Glutamatergic neuron (in vitro differentiated cells): ENCODE measurements at places on chromosomes 12 and 14. TPM values are rescaled to one million over a fixed set of nuclear protein-coding genes. Genes with fewer than 3 reads are reported as not detected.

KRT8 gene
- total RNA-seq, result 14.0 TPM

DNA sequence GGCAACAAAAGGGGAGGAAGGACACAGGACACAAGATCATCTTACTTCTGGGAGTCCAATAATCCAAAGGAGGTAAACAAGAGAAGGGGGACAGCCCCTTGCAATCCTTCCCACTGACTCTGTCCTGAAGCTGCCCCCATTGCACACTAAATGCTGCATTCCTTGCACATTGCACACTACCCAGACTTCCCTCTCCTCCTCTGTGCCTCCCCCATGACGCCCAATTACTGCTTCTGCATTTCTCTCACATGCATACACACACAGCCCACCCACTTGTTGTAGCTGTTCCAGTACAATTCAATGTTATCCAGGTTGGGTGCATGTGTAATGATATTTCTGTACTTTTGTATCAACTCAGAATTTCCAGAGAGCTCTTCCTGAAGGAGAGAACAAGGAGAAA, 5.5 kb downstream of the NDRG2 start:
- H3K27me3 ChIP-seq, result peaks cover 2% of the 10 kb centered on the region
- H3K4me1 ChIP-seq, result peaks cover 4% of the 10 kb centered on the region
- H3K4me3 ChIP-seq, result no peak overlapping the region
- peaks cover 4% of the 10 kb centered on the region for H3K36me3 ChIP-seq

GRCh38 chr12:12626471-12626870, 14.8 kb downstream of the CREBL2 start:
- H3K4me1 ChIP-seq, result peaks cover 10% of the 10 kb centered on the region
- H3K36me3 ChIP-seq, result peaks cover 9% of the 10 kb centered on the region
- no peak overlapping the region for H3K4me3 ChIP-seq
- H3K27ac ChIP-seq, result no peak overlapping the region
- H3K27me3 ChIP-seq, result no peaks in the 10 kb centered on the region
- DNase-seq, result no peak

DNA sequence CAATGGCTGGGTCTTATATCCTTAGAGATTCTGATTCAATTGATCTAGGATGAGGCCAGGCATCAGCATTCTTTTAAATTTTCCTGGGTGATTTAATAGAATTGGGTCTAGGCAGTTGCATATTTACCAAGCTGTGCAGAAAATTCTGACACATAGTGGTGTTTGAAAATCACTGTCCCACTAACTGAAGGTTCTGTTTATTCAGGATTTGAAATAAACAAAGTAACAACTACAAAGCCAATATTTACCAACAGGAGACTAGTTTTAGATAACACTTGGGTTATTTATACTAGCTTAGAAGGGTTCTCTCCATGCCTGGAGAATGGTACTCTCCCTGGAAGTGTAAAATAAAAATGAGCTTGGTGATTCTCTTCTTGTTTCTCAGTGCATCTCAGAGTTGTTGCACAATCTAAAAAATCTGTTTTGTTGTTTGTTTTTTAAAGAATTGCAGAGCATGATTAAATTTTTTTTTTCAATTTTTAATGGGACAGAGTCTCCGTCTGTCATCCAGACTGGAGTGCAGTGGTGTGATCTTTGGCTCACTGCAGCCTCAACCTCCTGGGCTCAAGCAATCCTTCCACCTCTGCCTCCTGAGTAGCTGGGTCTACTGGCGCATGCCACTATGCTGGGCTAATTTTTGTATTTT, 16.9 kb downstream of the BEST3 start:
- no peaks in the 10 kb centered on the region for H3K27me3 ChIP-seq
- H3K27ac ChIP-seq, result no peak overlapping the region

GRCh38 chr12:81222846-81223592, 145.1 kb downstream of the ACSS3 start:
- H3K27ac ChIP-seq, result no peak overlapping the region
- no peaks in the 10 kb centered on the region for H3K36me3 ChIP-seq
- H3K4me1 ChIP-seq, result no peaks in the 10 kb centered on the region
- H3K27me3 ChIP-seq, result no peaks in the 10 kb centered on the region
- H3K4me3 ChIP-seq, result no peak overlapping the region
- no peak for DNase-seq

- H3K36me3 ChIP-seq, result peaks cover 10% of the 10 kb centered on the region
- no peak for DNase-seq
- peaks cover 12% of the 10 kb centered on the region for H3K4me1 ChIP-seq
- H3K27me3 ChIP-seq, result no peaks in the 10 kb centered on the region
- no peak overlapping the region for H3K4me3 ChIP-seq
Observed at GRCh38 chr12:54240971-54241588, 38.8 kb downstream of the CBX5 start.

FGD4 gene
- 105 TPM for total RNA-seq

CCDC38 gene
- not detected for total RNA-seq

AMN gene
- total RNA-seq, result 0.34 TPM
